Right lobe of liver (tissue), 6 donors: ENCODE measurements at places on chromosomes 6 and 20. TPM values are rescaled to one million over a fixed set of nuclear protein-coding genes. Genes with fewer than 3 reads are reported as not detected.

The ECT2L gene
- total RNA-seq = not detected

The SEC23B gene
- 25.1 TPM for total RNA-seq

The MCCD1 gene
- not detected for total RNA-seq

The TRIM31 gene
- total RNA-seq = 0.80 TPM

DNA sequence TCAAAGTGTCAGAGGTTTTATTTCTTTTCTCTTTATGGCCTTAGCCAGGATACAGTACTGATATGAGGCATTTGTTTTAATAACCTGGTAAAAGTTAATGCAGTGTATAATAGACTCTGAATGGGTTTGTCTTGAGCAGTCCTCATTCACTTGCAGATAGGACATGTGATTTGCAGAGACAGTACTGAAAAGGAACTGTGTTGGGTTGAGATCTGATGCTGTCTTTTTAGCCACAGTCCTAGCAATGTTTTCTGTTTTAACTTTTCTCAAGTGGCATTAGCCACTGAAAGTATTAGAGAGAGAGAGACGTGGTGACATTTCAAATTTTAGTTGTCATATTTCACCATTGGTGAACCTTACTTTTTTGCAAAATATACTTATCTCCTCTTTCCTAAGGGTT lies 547.2 kb upstream of the MAN1A1 start:
- no peak for DNase-seq

DNA sequence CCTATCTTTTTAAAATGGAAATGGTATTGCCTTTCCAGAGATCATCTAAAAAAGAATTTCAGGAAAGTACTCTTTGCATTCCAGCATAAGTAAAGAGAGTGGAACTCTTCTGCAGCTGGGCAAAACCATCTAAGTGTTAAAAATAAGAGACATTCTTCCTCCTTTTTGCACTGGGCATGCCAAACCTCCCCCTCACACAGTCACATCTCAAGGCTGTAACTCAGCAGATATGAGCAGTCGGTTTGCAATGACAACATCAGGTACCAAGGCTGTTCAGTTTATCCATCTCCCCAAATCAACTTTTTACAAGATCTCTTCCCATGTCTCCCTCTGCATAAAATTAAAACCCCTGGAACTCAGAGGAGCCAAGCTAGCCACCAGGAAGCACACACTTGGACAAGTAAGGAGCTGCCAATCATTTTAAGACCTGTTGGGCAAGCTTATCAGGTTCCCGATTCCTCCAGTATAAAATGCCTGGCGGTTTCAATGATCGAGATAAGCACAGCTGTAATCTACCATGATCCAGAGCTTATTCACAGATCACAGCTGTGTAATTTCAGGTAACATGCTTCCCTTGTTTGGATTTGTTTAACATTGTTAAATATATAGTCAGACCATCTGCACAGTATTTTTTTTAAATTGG lies 23.2 kb downstream of the ID4 start:
- no peak for DNase-seq

DNA sequence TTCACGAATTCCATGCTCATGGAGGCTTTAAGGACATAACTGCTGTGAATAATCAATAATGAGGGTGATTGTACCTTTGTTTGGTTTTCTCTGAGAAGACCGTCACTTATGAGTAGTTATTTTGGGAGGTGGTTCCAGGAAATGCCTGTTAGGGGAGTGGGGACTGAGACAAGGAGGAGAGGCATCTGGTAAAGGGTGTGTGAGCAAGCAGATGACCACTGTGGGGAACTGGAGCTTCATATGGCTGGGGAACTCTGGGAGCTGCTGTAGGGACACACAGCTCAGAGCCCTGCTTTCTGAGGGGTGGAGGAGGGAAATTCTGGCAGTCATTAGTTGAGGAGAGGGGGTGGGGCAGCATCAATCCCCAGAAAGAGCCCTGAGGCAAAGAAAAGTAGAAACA lies 71.3 kb upstream of the TINAG start:
- no peak for DNase-seq

GRCh38 chr6:158655569-158656450 lies 6.0 kb downstream of the SYTL3 start:
- no peak for DNase-seq

DNA sequence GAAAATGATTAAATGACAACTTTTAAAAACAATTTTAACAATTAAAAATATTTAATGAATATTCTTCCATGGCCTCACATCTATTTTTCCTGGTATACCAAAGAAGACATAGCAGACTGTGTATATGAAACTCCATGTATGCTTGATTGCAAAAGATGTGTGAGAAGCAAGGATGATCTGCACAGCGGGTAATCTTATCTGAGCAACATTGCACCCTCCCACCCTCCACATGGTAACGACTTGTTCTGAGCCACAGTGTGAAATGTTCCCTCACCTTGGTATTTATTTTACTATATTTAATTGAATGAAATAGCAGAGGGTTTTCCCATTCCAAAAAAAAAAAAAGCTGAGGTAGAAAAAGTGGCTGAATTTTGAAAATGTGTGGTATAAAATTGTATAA lies 204.4 kb downstream of the SYNE1 start:
- DNase-seq = no peak

- no peak for DNase-seq
These were observed 31.6 kb upstream of the NOTCH4 start for GRCh38 chr6:32255199-32256153.

GRCh38 chr20:12211361-12211760 lies 293.7 kb downstream of the BTBD3 start:
- no peak for DNase-seq
